ENCODE measurements at places on chromosomes 2 and 18.

DNA sequence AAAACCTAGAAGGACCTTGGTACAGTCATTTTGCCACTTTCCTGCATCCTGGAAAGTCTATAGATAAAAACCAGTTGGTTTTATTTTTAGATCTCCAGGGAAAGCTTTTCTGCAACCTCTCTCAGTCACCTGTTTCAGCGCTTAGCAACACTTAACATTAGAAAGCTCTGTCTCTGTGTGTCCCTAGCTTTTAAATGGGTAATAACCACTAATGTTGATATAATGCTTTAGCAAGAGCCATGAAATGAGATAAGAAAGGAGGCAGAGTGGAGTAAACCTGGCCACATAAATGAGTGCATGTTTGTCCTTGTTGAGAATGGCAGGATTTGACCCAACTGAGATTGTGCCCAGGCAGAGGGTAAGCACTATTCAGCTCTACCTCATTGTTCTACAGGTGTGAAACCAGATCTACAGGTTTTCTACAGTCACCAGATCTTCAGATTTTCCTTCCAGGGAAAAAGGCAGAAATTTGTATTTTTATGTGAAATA is 44.8 kb downstream of the MARCHF4 start:
- DNase-seq = no peak

- no peak for DNase-seq
Observed at GRCh38 chr2:172572981-172573380, 17.1 kb downstream of the PDK1 start.

- DNase-seq = no peak
Observed at GRCh38 chr2:3051266-3051665, 326.4 kb downstream of the EIPR1 start.

DNA sequence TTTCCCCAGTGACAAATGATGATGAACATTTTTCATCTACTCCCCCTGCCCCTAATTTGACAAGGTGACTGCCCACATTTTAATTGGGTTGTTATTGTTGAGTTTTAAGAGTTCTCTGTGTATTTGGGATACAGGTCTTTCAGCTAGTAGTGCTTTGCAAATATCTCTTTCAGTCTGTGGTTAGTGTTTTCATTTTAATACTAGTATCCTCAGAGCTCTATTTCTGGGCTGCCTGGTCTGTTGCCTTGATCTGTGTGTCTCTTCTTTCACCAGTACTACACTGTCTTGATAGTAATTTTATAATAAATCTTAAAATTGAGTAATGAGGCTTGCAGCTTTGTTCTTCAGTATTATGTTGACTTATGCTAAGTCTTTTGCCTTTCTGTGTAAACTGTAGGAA is 19.7 kb downstream of the EIF5B start:
- DNase-seq = no peak

DNA sequence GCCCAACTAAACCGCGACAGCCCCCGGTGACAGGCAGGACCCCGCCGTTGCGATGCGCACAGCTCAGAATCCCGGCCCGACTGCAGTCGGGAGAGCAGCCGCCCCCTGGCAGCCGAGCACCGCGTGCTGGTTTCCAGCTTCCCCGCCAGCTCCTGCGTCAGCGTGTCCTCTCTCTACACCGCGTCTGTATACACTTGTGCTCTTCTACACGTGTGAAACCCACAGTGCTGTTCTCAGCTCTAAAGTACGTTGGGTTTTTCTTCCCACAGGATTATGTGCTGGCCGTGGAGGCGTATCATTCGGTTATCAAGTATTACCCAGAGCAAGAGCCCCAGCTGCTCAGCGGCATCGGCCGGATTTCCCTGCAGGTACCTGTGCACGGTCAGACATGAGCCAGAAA is 54.0 kb downstream of the ADI1 start:
- no peak for DNase-seq

GRCh38 chr2:98378901-98379300 is 32.6 kb downstream of the CNGA3 start:
- no peak for DNase-seq

- no peak for DNase-seq
Observed at GRCh38 chr2:122041455-122041854, 286.0 kb downstream of the TSN start.

DNA sequence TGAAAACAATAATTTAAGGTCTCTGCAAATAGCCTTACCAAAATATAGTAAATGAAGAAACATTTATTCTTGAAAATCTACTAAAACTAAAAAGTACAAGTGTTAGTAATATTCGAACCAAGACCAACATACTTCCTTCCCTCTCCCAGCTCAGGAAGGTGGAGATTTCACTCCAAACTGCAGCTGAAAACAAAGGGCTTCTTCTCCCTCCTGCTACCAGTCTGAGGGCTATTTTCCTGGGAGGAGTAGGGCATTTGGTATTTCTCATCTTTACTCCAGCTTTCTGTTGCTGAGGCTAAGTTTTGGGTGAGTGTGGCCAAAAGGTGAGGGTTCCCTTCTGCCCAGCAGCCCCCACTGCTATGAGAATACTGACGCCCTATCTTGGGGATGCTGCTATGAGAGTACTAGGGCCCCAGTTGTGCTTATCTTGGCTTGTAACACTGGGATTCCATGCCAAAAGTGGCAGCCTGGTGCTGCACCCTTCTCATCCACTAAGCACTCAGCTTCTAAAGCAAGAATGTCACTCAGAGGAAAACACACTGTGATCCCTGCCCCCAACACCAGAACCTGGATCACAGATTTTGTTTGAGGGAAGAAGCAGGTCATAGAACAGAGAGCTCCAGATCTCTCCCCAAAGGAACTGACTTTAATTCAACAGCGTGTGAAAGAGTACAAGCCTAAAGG is 130.7 kb upstream of the KLF7 start:
- no peak for DNase-seq

- DNase-seq = no peak
Observed at GRCh38 chr2:29530281-29530680, 391.1 kb downstream of the ALK start.

- DNase-seq = no peak
Observed at GRCh38 chr18:63088262-63088661, 231.3 kb downstream of the BCL2 start.

DNA sequence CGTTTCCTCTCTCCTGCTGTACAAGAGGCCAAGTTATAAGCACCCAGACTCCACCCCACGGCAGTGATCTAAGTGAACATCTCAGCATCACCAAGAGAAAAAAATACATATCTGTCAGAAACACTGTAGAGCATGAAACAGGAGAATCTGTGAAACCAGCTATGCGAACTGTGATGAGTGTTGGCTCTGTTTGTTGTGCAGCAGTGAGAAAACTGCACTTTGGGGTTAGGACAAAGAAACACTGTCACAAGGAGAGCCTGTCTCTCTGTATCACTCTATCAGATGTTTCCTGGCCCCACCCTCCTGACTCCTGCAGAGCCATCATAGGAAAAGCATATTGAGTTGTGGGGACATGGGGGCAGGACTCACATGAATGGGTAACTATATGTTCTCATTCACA is 87.1 kb downstream of the LAMA3 start:
- DNase-seq = no peak

DNA sequence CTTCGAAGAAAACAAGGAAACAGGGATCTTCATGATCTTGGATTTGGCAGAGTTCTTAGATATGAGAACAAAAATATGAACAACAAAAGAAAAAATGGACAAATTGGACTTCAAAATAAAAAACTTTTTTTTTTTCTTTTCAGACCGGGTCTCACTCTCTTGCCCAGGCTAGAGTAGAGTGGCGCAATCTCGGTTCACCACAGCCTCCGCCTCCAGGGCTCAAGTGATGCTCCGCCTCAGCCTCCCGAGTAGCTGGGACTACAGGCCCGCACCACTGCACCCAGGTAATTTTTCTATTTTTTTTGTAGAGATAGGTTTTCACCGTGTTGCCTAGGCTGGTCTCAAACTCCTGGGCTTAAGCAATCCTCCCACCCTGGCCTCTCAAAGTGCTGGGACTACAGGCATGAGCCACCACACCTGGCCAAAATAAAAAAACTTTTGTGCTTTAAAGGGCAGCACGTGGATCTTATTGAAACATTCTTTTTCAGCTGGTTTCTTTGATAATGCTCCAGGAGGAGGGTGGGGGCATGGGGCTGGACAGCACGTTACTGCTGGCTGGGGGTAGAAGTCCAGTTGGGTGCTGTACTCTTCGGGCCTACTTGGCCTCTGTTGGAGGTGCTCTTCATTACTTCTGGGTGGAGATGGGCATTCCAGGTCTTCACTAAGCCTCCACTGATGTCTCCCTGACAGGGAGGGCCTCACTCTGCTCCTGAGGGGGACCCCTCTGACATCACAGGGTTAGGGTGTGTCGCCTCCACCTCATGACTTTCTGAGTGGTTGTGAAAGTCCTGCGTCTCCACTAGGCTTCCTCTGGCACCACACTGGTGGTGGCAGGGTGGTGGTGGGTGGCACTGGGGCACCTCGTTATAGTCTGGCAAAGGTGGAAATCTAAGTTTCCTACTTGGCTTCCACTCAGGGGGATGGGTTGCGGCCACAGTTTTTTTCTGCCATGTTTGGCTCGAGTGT is 150.5 kb upstream of the XPO1 start:
- no peak for DNase-seq

DNA sequence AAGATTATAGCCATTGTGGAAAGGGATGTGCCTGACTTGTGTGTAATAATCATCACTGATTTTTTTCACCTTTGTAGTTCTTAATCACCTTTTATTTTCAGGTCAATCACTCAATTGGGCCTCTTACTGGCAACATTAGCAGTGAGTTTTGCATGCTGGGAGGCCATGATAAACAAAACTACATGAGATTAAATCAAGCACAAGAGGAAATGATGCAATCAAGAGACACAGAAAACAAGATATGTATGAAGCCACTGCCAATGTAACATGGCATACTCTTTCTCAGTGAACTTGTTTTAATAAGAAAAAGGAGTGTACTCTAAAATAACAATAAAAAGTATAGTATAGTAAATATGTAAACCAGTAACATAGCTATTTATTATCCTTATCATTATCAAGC is 69.9 kb upstream of the FSIP2 start:
- DNase-seq = no peak

DNA sequence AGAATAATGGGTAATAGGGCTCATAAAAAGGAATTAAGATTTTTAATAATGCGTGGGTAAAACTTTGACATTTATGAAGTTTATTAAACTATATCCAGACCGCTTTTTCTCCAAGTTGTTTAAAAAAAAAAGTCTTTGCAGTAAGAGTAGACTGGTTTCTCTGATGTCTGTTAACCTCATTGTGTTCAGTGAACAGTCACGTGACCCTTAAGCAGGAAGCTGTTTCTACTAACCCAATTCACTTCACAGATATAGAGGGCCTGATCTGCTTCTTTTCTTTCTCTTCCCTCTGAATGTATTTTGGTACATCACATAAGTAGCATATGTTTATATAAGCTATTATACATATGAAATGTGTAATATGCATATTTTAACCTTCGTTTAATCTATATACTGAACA is 1011.3 kb upstream of the CELF4 start:
- DNase-seq = no peak

DNA sequence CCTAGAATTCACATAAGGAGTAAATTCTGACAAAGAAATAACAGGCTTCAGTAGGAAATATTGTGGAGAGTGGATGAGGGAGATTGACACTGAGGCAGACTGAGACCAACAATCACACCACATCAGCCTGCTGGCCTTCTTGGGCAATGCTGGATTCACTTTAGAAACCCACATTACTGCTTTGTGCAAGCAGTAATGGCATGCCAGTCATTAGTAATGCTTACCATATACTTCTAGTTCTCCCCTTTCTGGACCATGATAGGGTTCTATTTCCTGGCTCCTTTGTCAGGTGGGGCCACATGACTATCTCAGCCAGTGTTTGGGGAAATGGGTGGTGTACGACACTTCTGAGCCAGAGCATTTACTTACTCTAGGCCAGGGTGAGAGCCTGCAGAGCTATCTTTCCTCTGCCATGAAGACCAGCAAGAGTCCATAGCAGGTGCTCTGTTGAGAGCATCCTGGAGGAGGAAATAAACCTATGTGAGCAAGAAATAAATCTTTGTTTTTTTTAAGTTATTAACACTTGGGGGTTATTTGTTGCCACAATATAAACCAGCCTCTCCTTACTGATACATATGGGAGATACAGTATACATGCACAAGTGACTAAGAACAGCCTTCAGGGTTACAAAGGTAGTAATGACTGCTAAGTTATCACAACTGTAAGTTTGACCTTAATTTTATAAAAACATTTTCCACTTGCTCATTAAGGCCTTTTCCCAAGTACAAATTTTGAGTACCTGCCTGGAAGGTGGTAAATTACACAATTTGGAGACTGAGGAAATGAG is 89.3 kb upstream of the TANK start:
- no peak for DNase-seq

DNA sequence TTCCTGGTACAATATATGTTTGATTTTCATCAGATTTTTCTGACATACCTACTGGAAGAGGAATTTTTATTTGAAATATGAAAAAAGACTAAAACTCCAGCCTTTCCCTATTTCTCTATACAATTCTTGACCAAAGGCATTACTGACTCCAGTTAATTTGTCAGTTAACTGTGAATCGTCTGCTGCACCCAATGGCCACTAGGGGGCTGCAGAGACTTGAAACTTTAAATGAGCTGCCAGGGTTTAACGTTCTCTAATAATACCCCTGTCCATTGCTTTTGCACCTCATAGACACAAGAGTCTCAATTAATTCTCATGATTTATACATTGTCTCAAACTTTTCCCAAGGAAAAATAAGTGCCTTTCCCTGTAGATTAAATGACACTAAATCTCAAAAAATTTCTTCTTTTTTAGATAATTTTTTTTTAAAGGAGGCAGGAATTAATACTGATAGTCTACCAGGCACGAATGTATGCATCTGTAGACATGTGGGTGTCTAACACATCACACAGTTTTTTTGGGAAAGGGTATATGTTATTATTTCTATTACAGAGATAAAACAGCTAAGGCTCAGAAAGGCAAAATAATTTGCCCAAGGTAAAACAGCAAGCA is 1.8 kb upstream of the ALK start:
- no peak for DNase-seq

- no peak for DNase-seq
Observed at GRCh38 chr2:136997557-136997956, 232.2 kb downstream of the THSD7B start.

GRCh38 chr2:28219758-28220368 is 172.8 kb upstream of the FOSL2 start:
- no peak for DNase-seq

DNA sequence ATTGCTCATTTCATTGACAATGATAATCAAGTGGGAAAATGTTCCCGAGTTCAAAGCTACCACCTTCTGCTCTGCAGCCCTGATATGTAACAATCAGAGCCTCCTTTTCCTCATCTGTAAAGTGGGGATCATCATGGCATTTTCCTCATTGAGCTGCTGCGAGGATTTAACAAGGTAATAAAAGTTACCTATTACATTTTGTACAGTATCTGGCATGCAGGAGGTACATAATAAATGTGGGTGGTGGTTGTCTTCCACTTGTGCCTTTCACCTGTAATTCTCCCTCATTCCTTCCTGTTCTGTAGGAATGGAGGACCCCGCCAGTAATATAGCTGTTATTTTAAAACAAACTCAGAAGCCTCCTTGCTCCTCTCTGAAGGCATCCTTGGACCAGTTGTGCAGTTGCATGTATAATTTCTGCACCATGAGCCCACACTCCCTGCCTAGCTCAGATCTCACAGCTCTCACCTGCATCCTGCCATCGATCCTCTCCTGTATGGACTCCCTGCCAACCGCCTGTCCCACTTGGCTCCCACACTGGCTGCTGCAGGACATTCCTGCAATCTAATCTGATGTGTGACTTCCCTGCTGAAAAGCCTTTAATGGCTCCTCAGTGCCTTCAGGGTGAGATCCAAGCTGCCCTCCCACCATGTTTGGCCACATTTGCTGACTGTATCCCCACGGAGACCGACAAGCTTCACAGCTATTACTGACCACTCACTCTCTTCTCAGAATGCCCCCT is 350.4 kb downstream of the EN1 start:
- no peak for DNase-seq
